ENCODE measurements at places on chromosomes 16 and 17.

GRCh38 chr17:45371414-45372324 lies 54.8 kb upstream of the MAP3K14 start:
- DNase-seq, result peak; percentile 89

- no peak for DNase-seq
These were observed 72.9 kb downstream of the HS3ST3B1 start for GRCh38 chr17:14373614-14374259.

DNA sequence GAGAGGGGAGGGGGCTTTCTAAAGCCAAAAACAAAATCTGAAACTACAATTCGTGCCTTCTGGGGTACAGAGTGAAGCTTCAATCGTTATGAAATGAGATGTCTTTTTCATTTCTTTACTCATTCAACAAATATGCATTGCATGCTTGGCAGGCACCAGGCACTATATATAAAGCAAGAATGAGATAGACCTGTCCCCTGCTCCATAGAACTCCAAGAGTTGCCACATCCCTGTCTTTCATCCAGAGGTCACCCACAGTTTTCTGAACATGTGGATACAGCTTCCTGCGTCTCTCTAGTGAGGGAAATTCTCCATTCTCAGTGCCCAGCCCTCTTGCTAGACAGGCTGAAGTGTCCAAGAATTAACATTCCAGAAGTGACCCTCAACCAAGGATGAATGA lies 343.2 kb upstream of the MAF start:
- DNase-seq, result no peak

DNA sequence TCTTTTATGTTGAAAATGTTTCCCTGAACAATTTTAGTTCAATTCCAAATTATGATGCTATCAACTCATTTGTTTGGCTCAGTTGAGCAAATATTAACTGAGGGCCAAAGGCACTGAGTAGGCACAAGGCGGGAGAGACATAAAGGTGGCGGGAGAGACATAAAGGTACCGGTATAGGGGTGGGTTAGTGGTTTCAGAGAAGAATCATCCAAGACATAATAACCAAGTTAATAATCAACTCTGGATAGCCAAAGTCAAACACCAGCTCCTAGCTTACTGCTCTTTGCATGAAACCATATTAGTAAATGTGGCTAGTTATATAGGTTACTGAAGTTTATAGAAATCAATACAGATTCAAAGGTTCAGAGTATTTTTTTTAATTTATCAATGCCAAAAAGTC lies 91.7 kb downstream of the RPGRIP1L start:
- no peak for DNase-seq

- no peak for DNase-seq
These were observed 20.4 kb downstream of the NFATC3 start for GRCh38 chr16:68105611-68106010.

DNA sequence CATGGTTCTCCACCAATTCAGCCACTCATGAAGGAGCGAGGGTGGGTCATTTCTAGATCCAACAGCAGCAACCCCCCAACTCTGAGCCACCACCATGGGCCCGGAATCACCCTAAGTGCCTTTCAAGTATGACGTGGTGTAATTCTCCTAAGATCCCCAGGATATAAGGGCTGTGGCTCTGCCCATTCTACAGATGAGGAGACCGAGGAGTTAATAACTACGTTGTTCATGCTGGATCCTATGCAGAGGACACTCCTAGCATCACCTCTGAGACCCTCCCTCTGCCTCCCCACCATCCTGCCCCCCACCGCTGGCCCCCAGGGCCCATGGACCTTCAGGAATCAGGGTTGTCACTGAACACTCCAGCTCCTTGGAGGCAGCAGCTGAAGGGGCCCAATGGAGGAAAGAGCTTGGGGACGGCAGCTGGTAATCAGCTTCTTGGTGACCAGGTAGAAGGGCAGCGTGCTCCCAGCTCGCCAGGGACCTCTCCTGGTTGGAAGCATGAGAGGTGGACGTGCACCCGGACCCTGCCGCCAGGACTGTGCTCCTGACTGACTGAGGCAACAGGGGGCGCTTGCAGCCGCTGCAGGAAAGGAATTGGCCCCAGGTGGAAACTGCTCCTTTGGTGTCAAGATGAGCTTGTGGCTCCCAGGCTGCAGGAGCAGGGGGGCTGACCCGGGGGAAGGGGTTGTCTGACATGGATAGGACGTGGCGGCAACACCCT lies 28.2 kb upstream of the CACNG1 start:
- DNase-seq, result no peak

- no peak for DNase-seq
These were observed 16.6 kb downstream of the ZNF385C start for GRCh38 chr17:42081516-42082129.

GRCh38 chr16:54325616-54326265 lies 39.2 kb upstream of the IRX3 start:
- DNase-seq, result no peak

- no peak for DNase-seq
These were observed 27.1 kb downstream of the MEOX1 start for GRCh38 chr17:43634591-43635125.

DNA sequence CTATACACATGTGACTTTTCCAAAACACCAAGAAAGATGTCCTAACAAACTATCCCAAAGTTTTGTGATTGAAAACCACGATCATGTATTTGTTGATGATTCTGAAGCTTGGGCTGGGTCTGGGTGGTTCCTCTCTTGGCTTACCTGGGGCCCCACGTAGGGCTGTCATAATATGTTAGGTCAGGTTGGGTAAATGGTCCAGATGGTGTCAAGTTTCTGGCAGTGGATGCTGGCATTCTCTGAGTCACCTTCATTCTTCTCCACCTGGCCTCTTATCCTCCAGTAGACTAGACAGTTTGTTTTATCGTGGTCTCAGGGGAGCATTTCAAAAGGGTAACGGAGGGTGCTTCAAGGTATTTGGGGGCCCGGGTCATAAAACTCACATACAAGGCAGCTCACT lies 39.4 kb downstream of the SYCE1L start:
- DNase-seq, result no peak

DNA sequence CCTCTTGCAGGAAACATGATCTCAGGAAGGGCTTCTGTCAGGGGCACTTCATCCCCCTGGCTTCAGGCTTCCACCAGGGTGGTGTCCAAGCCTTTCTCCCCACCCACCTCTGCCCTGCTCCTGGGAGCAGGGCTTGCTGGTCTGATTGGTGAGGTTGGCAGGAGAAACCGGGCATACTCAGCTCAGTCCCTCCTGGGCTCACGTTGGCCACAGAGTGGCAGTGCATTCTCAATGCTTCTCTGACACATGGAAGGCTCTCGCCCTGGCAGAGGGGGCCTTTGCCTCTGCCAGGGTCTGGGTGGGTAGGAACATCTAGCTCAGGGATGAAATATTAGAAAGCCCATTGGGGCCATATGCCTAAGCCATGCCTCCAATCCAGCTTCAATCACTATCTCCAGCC lies 142.8 kb downstream of the AXIN2 start:
- DNase-seq, result no peak

DNA sequence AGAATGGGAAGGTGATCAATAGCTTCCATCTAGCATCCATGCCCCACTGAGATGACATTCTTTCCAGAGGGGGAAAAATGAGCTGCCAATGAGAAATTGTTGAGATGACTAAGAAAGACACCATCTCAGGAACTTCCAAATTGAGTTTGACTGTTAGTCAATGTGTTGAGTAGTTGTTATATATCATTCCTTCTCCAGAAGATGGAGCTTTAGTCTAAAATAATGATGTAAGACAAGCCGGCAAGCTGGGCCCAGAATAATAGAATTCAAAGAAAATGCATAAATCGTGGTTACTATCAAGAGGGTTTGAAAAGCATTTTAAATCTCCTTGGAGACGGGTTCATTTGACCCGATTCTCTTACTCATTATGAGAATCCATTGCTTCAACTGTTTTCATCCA lies 71.0 kb upstream of the ATF7IP2 start:
- no peak for DNase-seq

GRCh38 chr16:68707340-68708152 lies 29.5 kb upstream of the CDH1 start:
- no peak for DNase-seq

- DNase-seq, result no peak
These were observed at the start of gene VTN for GRCh38 chr17:28370035-28370743. VTN (minus strand) TSS chr17:28370307; CDS start chr17:28370203, 104 bp downstream.

DNA sequence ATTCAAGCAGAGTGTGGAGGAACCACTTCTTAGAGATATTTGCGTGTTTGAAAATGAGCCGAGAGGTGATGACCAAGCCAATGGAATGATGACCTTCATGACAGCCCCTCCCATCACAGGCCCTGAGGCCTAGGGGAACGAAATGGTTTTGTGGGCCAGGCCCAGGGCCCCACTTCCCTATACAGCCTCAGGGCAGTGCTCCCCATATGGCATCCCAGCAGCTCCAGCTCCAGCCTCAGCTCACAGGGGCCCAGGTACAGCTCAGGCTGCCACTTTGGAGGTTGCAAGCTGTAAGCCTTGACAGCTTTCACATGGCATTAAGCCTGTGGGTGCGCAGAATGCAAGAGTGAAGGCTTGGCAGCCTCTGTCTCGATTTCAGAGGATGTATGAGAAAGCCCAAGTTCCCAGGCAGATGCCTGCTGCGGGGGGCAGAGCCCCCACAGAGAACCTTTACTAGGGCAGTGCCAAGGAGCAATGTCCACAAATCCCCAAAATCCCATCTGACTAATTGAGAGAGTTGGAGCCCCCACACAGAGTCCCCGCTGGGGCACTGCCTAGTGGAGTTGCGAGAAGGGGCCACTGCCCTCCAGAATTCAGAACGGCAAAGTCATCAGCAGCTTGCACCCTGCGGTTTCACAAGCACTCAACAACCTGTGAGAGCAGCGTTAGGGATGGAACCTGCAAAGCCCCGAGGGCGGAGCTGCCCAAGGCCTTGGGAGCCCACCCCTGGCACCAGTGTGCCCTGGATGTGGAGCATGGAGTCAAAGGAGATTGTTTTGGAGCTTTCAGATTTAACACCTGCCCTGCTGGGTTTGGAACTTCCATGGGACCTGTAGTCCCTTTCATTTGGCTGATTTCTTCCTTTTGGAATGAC lies 21.2 kb downstream of the CHMP6 start:
- DNase-seq, result no peak

DNA sequence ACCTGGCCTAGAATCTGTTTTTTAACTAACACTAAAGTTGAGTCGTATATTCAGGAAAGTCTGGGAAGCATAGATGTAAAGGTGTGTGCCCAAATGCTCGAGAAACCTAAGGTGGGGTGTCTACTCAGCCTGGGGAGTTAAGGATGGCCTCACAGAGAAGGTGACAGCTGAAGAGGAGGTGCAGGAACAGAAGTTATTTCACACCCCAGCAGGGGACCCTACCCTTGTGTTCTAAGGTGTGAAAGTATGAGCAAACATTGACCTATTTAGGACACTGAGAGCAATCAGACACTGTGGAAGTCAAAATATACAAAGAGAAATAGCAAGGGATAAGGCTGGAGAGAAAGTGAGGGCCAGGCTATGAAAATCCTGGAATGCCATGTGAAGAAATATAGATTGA lies 49.0 kb upstream of the DHX40 start:
- DNase-seq, result no peak

- DNase-seq, result peak; percentile 83
These were observed 101.8 kb downstream of the GAS7 start for GRCh38 chr17:10096596-10096995.

GRCh38 chr16:11835891-11836649 lies 15.3 kb downstream of the RSL1D1 start:
- no peak for DNase-seq

- DNase-seq, result no peak
These were observed 201.2 kb downstream of the HS3ST3A1 start for GRCh38 chr17:13400491-13400890.

DNA sequence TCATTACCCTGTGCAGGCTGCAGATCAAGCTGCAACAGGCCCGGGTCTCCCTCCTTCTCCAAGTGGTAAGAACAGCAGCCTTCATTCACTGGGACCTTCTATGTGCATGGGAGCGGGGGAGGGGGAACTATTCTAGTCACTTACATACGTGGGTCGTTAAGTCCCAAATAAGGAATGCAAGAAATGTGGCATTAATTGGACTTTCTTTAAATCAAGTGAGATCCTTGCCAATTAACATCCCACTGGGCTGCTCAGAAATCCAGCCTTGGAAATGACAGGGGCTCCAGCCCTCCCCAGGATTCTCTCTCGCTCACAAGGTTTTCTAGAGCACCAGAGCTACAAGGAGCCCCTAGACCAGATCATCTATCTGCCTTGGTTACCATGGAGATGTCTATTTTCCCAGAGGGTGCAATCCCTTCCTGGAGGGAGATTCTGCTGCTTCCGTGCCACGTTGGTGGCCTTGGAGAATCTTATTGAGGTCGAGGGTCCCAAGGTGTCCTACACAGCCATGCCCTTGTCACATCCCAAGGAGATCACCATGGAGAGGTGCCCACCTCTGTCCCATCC lies 5.2 kb upstream of the EIF1 start:
- DNase-seq, result no peak
